Non-pigmented ciliary epithelial cell (primary cell): ENCODE measurements at places on chromosomes 2 and 18.

GRCh38 chr2:216713691-216714336 lies 18.5 kb upstream of the IGFBP5 start:
- no peak for DNase-seq

GRCh38 chr2:12807907-12808810 lies 91.4 kb downstream of the TRIB2 start:
- no peak for DNase-seq

- no peak for DNase-seq
Observed at GRCh38 chr2:39778233-39778632, 825 bp downstream of the THUMPD2 start.

DNA sequence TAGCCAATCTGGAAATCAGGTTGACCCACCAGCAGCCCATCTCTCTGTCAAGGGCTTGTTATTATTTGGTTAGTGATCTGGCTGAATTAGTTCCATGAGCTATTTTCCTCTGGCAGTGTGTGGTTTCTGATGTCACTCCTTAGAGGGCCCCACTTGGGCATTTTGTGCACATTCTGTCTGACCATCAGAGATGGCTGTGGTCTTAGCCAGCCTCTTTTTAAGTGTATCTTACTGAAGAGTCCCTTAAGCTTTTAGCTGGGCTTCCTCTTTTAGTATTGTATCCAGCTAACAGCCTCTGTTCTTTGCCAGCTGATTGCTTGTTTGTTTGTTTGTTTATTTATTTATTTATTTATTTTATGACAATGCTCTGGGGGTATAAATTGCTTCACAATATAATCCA lies 951.1 kb upstream of the CNTNAP5 start:
- no peak for DNase-seq

- no peak for DNase-seq
Observed at GRCh38 chr2:218172845-218173244, 6.1 kb upstream of the CXCR1 start.

GRCh38 chr18:77405096-77405495 lies 155.4 kb downstream of the GALR1 start:
- DNase-seq: no peak

DNA sequence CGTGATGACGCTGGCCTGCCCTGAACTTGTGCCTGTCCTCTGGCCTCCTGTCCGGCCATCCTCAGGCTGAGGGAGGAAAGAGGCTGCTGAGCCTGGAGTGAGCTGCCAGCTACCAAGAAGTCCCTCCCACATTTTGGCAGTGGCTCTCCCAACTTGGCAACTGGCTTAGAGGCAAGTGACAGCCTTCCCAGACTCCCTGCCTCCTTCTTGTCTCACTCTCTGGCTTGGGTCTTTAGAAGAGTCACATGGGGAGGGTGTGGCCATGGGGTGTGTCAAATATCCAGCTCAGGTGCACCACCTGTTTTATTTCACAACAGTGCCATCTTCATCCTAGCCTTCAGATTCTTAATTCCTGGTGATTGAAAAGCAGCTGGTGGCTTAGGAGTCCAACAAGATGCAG lies 222.9 kb downstream of the PRKCE start:
- DNase-seq: no peak

- no peak for DNase-seq
Observed at GRCh38 chr18:69102959-69103358, 297.7 kb upstream of the DOK6 start.

DNA sequence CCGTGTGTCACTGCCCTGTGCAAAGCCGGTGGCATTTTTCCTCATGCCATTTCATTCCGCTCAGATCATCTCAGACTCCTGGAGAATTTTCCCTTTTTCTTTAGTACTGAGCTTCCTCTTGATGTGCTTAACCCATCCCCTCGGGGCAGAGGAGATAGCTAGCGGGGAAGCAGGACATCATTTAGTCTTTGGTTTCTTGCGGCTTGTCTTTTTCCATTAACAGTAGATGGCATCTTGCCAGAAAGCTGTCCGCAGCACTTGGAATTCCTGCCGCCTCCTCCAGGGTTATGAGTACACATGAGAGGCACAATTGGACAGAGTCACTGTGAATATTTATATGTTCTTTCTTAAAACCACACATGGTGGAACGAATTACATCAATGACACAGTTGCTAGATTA lies 226.6 kb downstream of the ALPK2 start:
- no peak for DNase-seq

DNA sequence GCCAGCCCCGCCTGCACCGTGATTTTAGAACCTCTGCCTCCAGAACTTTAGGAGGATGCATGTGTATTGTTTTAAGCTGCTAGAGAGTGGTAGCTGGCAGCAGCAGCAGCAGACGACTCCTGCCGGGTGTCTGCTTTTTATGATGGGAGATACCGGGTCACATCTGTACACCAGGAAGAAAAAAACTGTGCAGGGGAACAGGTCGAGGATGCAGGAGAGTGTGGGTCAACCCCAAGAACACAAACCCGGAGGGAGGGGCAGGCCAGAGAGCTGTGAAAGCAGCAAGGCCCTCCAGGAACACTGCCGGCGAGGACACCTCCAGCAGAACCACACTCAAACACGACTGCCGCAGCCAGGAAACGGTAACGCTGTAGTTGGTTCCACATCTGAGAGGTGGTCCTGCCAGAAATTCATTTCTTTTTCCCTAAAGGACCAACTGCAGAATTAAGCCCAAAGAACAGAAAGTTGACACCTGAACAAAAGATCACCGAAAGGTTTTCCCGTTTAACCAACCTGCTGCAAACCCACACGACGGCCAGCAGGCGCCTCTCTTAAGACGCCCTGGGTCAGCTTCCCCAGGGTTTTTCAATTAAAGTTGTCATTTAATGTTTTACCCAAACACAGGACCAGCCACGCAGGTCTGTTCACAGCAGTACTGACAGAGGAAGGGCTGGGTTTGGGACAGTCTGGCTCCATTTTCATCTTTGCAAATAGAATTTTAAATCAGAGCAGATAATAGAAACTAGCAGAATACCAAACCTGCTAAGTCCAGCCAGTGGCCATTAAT lies 60.5 kb downstream of the NDUFA10 start:
- DNase-seq: no peak

GRCh38 chr2:70552501-70553333 lies 909 bp downstream of the TGFA start:
- no peak for DNase-seq

DNA sequence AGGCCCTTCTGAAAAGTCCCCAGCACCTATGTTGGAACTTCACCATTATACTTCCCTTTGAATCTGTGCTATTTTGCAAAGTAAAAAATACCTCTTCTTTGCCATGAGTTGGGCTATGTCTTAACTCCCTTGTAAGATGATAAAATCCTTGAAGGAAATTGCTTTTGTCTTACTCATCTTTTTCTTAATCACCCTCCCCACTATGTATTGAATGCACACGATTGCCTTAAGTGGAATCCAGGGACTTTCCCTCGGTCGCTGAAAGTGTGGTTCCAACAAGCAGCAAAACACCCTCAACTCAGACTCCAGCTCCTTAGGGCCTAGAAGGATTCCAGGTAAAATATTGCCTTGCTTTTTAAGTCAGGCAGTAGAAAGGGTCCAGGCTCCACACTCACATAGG lies 173.2 kb upstream of the ARL4C start:
- DNase-seq: peak; percentile 82

- no peak for DNase-seq
Observed at GRCh38 chr18:13235981-13236380, 17.4 kb downstream of the LDLRAD4 start.

DNA sequence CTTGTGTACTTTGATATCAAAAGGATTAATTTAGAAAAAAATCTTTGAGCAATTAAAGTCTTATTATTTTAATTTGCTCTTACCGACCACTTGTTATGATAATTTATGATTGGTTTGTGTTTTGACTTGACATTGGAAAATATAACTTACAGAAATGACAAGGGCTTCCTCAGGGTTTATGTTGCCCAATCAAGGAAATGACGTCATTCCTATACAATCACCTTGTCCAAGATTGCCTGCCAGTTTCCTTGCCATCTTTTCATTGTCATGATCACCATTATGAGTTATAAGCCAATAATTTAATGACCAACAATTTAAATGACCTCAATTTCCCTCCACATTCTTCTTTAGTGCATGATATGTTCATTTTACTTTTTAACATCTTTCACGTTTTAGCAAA lies 351.8 kb upstream of the TMEFF2 start:
- DNase-seq: no peak

DNA sequence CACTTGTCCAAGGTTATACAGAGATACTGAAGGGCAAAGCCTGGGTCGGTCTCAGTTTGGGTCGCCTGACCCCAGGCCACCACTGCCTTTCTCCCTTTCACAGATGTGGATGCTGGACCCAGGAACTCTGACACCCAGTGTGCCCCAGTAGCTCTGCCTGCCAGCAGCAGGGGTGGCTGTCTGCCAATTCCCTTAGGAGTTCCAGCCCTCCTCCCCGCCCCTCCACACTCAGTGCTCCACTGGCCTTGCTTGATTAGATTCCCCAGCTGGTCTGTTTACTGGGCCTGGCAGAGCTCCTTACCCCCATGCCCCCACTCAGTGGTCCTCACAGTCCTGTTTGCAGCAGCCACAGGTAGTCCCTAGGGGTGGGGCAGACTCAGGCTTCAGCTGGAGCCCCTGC lies 75.5 kb downstream of the NPAS2 start:
- no peak for DNase-seq

- no peak for DNase-seq
Observed at GRCh38 chr2:63845866-63846265, 4.2 kb downstream of the UGP2 start.

DNA sequence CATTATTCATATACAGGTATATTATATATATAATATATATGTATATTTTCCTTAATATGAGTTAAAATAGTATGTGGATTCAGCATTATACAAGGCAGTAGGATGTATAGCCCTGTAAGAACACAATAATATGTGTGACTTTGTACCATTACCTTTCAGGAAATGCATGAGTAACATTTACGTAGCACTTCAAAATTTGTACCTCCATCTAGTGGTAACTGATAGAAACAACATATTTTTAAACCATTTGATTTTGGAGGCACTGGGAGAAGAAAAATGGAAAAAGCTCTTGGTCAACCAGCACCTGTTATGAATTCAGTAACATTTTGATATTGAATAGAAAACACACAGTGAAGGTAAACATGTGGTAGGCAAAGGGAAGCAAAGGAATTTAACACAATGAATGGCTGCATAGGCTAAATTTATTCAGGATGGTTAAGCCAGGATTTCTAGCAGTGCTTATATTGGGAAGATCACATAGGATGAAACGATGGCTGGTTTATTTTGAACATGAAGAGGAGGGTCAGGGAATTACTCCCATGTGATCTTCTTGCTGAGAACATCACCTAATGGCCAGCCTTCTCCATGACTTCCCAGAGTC lies 565.5 kb downstream of the CCDC85A start:
- no peak for DNase-seq

- no peak for DNase-seq
Observed at GRCh38 chr2:30339071-30339470, 107.7 kb downstream of the LBH start.
